Right renal cortex interstitium (tissue), 3 donors: ENCODE measurements at places on chromosomes 12 and 14.

- no peak for DNase-seq
Observed at GRCh38 chr12:115017346-115017745, 333.4 kb upstream of the TBX3 start.

DNA sequence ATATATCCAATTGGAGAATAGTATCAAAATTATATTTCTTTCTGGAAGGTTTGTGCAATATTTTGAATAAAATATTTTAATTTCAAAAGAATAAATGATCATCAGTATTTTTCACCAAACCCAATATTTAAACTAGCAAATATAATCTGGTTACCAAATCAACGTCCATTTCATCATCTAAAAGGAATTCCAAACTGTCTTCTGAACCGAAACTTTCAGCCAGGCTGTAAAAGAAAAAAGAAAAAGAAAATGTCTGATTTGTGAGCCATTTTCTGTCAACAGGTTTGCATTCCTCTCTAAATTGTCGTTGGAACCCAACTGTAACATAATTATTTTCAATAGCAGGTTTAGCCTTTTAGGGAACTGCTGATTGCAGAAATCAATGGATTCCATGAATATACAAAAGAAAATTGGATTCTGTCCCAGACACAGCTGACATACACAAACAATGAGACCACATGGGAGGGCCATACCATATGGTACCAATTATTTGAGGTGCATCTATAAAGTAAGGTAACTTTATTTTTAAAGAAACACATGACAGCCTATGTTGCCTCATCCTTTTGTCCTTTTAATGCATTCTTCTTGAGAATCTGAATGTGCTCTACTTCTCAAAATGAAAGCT, 22.7 kb downstream of the SNRPF start:
- no peak for DNase-seq

DNA sequence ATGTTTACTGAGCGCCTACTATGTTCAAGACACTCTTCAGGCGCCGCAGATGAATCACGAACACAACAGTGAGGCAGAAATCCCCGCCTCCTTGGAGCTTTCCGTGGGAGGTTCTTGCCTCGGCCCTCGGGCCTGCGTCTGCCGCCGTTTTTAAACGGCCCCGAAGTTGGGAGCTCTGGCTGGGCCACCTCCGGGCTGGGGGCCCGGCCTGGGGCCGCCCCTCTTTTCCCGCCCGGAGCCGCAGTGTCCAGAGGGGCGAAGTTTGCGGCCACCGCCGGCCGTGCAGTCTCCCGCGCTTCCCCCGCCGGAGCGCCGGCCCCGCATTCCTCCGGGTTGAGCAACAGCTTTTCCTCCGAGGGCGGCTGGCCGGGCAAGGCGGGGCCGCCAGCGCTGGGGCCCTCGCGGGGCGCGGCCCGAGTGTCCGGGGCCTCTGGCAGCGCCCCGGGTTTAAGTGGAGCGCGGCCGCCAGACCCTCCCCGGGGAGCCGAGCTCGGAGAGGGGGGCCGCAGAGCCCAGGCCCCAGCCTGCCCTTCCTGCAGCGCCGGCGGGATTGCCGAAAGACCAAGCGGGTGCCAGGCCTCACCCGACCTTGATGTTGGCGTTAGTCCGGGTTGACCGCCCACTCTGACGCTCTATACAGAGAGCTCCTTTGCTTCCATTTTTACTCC, 18.7 kb upstream of the CTDSP2 start:
- DNase-seq = no peak

- DNase-seq = no peak
Observed at GRCh38 chr14:70707138-70708038, 65.7 kb downstream of the TTC9 start.

GRCh38 chr12:87618199-87618598, 411.0 kb downstream of the C12orf50 start:
- no peak for DNase-seq

GRCh38 chr12:115922952-115923564, 354.4 kb downstream of the MED13L start:
- no peak for DNase-seq

GRCh38 chr12:94686834-94687628, 36.7 kb upstream of the TMCC3 start:
- no peak for DNase-seq

- DNase-seq = no peak
Observed at GRCh38 chr14:75822522-75823141, 159.2 kb downstream of the TGFB3 start.

- DNase-seq = no peak
Observed at GRCh38 chr12:105480162-105480561, 149.7 kb downstream of the C12orf75 start.

DNA sequence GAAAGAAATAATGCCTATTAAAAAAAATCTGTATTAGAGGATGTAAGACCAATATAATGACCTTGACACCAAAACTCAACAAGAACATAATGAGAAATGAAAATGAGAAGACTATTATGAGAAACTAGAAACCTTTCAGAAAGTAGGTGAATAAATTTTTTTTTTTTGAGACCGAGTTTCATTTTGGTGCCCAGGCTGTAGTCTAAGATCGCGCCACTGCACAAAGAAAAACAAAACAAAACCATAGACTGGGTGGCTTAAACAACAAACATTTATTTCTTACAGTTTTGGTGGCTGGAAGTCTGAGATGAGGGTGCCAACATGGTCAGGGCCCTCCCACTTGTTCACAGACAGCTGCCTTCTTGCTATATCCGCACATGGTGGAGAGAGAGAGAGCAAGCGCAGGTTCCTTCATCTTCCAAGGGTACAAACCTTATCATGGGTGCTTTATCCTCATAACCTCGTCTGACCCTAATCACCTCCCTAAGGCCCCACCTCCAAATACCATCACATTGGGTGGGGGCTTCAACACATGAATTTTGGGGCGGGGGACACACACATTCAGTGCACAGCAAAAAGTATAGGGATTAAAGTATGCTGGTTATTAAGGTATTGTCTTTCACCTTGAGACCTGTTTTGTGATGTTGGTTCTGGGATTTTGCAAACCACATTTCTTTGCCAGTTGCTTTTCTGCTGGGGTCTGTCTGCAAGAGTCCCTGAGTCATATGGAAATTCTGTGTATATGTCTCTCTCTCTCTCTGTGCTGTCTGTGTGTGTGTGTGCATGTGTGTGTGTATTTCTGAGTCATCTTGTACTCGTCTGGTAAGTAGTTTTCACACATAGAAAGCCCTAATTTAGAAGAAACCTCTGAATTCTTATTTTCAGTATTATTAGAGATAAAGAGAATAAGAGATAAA, 26.2 kb downstream of the ZCRB1 start:
- no peak for DNase-seq

DNA sequence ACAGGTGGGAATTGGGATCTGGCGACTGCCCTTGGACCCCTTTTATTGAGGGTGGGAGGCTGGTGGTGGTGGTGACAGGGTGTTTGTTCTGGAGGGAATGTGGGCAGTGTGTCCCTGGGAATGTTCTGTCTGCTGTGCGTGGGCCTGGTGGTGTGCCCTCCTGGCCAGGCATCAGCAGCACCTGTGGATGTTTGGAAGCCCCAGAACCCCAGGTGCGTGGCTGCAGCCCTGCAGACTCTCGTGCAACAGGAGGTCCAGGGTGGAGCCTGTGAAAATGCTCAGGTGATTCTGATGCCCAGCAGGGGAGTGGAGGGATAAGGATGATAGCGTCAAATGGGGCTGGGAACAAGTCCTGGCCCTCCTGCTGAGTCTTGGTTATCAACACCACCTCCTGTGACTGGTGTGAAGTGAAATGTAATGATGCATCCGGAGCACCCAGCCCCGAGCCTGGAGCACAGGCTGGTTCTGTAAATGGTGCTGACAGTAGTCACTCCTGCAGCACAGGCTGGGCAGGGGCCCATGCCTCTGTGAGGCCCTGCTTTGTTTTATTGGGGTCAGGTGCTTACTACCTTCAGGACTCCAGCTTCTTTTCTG, 176.6 kb downstream of the TSPAN9 start:
- no peak for DNase-seq
